NCI-H748 treated with DMSO at 0.1 percent for 48 hours (cell line): ENCODE measurements at places on chromosomes 11 and 22.

GRCh38 chr11:17406818-17407149 lies 18.3 kb upstream of the KCNJ11 start:
- no peak for DNase-seq

GRCh38 chr11:14312736-14313438 lies 46.1 kb downstream of the RRAS2 start:
- DNase-seq: no peak

DNA sequence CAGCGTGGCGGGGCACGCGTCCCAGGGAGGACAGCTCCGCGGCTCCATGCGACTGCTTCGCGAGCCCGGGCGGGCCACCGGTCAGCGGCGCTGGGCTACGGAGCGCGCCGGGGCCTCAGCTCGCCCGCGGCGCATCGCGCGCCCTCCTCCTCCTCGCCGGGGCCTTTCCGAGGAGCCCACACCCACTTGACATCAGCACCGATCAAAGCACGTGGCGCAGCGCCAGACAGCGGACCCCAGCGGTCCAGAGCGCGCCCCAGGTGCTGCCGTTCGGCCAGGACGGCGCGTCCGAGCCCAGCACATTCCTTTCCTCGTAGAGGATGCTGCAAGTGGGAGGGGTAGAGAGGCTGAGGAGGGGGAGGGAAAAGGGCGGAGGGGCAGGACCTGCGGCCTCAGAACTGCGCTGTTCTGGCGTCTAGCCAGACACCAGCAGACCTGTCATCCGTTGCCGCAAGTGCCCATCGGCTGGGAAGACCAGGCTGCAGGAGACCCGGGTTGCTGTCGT lies 88.6 kb downstream of the PLEKHA7 start:
- peak; percentile 46 for DNase-seq

DNA sequence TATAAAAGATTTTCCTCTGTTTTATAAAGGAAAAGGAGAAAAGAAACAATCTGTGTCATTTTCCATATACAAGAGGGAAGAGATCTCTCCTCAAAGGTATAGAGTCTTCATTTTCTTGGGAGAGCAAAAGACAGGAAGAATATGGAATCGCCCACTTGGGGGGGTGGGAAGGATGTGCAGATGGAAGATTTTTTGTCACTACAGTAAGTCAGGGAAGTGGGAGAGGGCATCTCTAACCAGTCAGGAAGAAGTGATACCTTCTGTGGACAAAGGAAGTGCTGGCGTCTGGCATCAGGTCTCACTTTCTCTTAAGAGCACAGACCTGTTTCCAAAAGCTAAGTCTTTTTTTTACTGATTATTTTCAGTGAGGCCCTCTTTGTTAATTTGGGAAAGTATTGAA lies 1.4 kb downstream of the PRR14L start:
- no peak for DNase-seq

DNA sequence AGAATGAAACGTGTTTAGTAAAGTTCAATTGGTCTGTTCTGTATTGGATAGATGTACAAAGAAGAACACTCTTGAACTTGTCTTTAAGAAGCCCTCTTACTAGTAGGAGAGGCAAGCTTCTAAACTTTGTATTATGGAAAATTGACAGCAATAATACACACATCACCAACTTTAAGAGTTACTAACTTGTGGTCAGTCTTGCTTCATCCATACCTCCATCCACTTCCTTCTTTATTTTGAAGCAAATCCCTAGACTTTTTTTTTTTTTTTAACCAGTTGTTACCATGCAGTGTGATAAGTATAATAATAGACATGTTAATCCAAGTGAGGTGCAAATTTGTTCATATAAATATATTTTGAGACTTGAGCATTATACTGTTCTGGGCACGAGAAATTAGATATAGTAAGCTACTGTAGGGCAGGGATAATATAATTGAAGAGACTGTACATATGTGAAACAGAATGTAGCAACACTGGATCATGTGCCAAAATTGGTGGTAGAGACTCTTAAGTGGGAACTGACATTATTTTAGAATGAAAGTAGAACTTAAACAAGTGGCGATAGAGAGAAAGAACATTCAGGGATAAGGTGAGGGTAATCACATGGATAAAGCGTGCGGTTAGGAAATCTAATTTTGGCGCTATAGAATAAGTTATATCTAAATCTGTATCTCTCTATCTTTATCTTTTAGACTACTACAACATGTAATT lies 6.5 kb downstream of the FAR1 start:
- DNase-seq: no peak

DNA sequence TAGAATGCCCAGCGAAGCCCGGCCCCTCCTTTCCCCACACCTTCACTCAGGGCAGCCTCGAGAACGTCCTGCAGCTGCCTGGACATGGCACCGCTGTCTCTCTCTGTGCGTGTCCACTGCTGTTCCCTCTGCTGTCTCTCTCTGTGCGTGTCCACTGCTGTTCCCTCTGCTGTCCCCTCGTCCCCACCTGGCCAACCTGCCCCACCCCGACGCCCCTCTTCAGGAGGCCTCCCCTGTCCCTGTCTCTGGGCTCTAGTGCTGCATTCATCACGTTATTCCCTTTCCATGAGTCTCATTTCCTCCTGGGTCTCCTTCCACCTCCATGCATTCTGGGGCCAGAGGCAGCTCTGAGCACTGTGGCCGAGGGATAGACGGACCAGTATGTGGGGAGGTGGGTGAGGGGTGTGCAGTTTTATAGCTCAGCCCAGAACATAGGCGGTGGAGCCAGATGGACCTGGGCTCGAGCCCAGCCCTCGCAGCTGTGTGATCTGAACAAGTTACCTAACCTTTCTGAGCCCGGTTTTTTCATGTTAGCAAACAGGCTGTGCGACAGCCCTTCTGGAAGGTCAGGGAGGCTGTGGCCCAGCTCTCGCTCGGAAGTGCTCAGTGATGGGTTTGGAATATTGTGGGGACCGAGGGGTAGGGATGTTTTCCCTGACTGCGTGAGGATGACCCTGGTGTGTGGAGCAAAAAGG lies 41.9 kb upstream of the SMIM38 start:
- no peak for DNase-seq

GRCh38 chr11:24513479-24514218 lies 16.8 kb downstream of the LUZP2 start:
- no peak for DNase-seq

DNA sequence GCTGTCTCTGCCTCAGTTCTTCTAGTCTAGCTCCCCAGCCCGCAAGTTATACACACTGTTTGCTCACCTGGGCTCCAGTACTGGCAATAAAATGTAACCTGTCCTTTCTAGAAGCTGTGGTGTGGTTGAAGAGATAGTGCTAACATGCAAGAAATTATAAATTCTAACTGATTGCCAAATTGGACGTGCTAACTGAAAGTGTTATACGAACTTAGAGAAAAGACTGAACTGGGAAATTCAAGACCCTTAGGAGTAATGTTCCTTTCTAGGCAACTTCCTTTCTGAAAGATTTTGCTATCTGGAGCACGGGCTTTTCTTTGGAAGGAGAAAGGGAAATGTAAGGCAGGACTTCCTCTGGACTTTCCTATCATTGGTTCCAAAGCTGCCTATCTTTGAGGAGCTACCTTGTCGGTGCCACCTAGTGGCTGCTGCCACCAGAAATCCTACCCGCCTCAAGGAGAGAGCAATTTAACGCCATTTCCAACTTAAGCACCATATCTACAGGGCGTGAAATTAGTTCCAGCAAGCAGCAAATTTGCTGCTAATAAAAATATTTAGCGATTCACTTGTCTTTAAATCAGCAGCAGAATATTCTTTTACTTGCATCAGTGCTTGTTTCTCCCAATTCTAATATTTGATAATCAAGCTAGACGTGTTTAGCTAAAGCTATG lies 12.7 kb upstream of the TMEM218 start:
- DNase-seq: no peak

DNA sequence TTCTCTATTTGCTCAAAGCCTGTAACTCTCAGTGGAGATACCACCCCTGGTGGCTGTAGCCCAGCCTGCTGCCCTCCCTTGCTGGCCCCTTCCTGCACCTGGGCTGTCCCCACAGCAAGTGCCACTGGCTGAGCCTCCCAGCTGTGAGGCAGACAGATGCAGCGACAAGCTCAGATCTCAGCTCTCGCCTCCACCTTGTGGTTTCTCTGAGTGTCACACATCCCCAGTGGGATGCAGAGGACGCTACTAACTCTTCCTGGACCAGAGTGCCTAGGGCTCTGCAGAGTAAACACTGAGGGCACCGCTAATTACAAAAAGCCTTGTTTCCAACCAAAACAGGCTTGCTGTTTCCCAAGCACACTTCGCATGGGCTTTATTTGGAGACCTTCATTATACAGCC lies 8.9 kb downstream of the YPEL1 start:
- DNase-seq: no peak

- DNase-seq: no peak
Observed at GRCh38 chr22:26921726-26922125, 264.3 kb downstream of the MIAT start.

GRCh38 chr22:26619510-26619909 lies 1.7 kb upstream of the CRYBB1 start:
- no peak for DNase-seq

GRCh38 chr11:128693416-128693712 lies 508 bp upstream of the FLI1 start:
- DNase-seq: no peak

DNA sequence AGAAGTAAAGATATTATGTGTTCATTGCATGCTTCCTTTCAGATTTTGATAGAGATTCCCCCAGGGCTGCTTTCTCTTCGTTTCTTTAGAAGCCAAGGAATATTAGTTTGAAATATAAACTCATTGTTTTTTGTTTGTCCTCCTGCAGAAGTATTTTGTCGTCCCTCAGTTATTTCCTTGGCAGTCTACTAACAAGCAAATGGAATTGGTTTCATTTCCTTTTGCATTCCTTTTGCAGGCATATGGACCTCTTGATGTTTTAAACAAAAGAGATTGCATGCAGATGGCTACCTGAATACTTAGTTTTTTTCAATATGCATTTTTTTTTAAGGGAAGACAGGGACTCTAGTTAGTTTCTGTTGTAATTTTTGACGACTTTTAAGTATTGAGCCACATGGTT lies 62.2 kb downstream of the BCL2L13 start:
- no peak for DNase-seq

GRCh38 chr22:33476206-33476605 lies 418.0 kb upstream of the SYN3 start:
- DNase-seq: no peak

DNA sequence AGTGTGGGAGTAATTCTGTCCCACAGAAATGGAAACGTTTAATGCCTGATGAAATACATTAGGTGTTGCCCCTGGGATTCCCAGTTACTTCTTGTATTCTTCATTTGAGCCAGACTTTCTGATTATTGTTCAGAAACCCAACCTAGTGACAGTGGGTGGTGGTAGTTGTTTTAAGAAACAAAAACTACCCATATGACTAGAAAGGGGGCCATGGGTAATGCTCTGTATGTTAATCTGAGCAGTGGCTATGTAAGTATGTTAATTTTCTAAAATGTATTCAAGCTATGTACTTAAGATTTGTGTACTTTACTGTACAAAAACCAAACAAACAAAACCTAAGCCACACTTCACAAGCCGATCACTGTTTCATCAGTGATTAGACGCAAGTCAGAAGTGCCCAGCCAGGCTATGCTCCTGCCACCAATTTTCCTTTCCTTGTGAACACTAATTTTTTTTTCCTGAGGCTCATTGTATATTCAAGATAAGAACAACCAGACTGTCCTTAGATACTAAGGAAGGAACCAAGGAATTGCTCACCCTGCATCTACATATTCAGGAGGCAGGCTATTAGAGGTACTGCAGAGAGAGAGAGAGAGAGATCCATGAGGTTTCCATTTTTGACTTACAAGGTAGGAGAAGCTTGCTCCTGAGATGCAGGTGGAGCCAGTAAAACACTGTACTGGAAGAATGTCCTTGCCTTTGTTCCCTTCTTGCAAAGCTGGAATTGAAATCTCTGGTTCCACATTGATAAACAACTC lies 122.7 kb downstream of the DBX1 start:
- no peak for DNase-seq

DNA sequence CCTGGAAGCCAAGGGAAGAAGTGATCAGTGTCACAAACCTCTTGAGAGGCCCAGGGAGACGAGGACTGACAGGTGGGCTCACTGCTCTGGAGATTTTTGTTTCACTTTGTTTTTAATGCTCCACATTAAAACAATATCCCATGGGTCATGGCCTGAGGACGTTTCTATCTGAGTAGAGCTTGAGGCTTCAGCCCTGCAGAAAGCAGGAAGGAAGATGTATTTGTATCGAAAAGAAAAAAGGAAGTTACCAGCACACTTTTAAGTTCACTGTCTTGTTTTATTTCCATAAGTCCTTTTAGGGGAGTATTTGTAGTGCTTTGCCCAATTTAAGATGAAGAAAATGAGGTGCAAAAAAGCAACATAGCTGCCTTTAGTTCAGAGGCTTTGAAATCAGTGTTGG lies 191.1 kb downstream of the GRIK4 start:
- DNase-seq: no peak

GRCh38 chr22:45164270-45165088 lies 754 bp downstream of the NUP50 start:
- no peak for DNase-seq

GRCh38 chr22:33757802-33758483 lies 162.3 kb downstream of the LARGE1 start:
- DNase-seq: no peak

DNA sequence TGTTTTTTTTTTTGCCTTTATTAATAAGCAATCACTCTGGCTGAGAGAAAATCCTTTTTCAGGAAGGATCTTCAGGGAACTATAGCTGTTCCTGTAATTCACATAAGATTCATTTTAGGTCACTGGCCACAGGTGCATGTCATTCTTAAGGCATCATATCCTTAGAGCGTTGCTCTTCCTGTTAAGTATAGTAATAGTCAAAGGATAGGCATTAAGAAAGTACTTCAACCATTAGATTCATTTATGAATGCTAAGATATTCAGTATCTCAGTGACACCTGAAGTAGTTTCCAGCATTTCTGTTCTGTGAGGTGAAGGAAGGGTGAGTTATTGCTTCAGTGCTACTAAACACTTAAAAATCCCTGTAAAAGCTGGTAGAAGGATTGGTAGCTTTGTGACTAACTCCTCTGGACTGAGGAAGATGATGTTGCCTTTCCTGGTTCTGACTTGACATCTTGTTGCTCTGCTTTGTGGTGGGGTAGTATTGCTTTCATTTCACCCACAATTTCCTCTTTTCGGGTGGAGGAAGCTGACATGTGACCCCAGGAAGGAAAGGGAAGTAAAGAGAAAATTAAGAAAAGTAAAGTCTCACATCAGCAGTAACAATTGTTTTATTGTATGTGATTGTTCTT lies 34.7 kb downstream of the RNF169 start:
- no peak for DNase-seq

DNA sequence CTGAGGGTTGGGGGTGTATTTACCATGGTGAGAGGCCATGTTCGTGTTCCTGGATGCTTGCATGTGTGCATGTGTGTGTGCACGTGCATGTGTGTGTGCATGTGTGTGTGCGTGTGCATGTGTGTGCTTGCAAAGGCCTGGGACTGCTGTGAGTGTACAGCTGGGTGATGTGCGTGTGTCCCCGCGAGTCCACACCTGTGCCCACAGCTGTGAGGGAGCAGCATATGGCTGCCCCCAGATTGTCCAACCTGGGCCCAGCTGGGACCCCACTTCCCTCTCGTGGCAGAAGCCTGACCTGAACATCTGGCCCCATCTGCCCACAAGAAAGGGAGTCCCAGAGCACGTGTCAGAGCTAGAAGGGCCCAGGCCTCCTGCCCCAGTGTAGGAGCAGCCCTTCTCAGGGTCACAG lies 8.4 kb upstream of the CD248 start:
- no peak for DNase-seq
